ENCODE measurements at places on chromosomes 7 and 10. TPM values are rescaled to one million over a fixed set of nuclear protein-coding genes. Genes with fewer than 3 reads are reported as not detected.

The TMEM213 gene
- total RNA-seq: not detected

The NRG3 gene
- not detected for total RNA-seq

The SAP25 gene
- total RNA-seq: 2.9 TPM

The CFAP58 gene
- 1.1 TPM for total RNA-seq

The TRPV6 gene
- 0.30 TPM for total RNA-seq

The PLCE1 gene
- total RNA-seq: 0.23 TPM

The FAM24B gene
- total RNA-seq: 17.1 TPM

The SLC18A2 gene
- total RNA-seq: not detected

The PRPS1L1 gene
- total RNA-seq: not detected

The SPACDR gene
- 0.49 TPM for total RNA-seq

The FMC1 gene
- total RNA-seq: 11.8 TPM

DNA sequence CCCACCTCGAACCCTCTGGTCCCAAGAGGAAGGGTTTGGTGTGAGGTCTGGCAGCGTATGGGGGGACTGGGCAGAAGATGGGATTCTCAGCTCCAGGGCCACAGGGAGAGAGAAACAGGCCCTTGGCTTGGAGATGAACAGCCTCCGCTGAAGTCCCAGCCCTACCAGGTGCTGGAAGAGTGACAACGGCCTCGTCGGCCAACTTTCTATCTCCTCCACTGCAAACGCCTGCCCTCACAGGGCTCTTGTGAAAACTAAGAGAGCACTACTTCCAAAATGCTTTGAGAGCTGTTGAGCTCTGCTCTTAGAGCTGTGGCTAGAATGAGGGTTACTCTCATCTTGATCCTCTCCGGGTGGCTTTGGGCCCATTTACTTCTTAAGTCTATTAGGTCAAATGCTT is 63.5 kb downstream of the AFAP1L2 start:
- no peak for DNase-seq

DNA sequence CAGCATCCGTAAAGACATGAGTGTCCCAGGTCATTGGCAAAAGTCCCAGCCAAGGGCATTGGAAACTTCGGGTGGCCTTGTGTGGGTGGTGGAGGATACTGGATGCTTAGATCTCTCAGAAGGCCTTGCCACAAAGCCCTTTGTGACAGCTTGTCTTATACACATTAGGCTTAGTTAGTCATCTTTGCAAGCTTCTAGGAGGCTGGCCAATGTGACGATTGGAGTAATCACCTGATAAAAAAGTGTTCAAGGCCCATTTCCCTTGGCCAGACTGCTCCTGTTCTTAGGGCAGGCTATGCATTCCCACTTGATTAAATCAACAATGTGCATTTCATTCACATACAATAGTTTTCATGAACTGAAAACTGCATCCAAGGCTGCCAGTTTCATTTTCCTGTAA is 26.9 kb downstream of the NPS start:
- DNase-seq: no peak

- no peak for DNase-seq
Observed at GRCh38 chr7:142646386-142647140, 102.7 kb upstream of the PRSS1 start.

- DNase-seq: no peak
Observed at GRCh38 chr10:86863484-86863842, 94.0 kb downstream of the MMRN2 start.

DNA sequence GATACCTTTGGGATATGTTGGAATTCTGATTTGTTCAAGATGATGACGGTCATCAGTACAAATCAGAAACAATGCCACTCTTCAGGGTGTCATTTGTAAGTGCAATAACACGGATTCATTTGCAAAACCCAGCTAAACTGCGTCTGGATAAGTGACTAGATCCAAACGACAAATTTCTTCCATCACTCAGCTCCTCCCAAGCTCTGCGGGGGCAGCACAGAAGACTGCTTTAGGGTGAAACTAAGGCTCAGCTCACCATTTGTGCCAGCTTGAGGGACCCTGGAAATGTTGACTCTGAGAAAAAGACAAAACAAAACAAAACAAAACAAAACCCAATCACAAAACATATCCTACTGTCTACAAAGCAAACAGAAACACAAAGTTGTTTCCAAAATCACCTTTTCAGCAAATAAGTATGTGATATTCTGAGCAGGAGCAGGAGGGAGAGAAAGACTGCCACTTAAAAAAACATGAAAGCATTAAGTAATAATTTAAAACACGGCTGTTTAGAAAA is 8.0 kb downstream of the EVX1 start:
- no peak for DNase-seq

GRCh38 chr7:155466814-155467733 is 9.1 kb downstream of the EN2 start:
- DNase-seq: no peak

GRCh38 chr7:36755484-36755883 is 31.2 kb upstream of the AOAH start:
- no peak for DNase-seq

DNA sequence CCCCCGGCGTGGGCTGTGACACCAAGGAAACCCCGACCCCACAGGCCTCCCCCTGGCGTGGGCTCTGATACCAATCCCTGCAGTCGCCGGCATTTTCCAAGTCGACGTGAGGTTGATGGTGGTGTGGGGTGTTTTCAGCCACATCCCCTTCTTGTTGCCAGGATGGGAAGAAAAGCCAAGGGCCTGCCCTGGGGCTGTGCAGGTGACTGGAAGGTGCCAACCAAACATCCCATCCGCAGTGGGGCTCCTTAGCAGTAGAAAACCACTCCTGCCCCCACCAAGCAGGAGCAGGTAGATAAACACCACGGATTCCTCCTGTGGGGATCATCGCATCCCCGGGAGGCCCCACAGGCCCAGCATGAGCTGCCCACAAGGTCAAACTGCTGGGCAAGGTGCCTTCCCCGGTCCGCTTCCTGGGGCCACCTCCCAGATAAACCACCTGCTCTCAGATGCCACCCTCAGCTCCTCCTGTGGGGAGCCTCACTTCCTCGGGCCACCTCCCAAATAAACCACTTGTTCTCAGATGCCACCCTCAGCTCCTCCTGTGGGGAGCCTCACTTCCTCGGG is 88.5 kb upstream of the DIP2C start:
- DNase-seq: no peak

GRCh38 chr10:90712529-90712928 is 145.3 kb downstream of the HTR7 start:
- no peak for DNase-seq

DNA sequence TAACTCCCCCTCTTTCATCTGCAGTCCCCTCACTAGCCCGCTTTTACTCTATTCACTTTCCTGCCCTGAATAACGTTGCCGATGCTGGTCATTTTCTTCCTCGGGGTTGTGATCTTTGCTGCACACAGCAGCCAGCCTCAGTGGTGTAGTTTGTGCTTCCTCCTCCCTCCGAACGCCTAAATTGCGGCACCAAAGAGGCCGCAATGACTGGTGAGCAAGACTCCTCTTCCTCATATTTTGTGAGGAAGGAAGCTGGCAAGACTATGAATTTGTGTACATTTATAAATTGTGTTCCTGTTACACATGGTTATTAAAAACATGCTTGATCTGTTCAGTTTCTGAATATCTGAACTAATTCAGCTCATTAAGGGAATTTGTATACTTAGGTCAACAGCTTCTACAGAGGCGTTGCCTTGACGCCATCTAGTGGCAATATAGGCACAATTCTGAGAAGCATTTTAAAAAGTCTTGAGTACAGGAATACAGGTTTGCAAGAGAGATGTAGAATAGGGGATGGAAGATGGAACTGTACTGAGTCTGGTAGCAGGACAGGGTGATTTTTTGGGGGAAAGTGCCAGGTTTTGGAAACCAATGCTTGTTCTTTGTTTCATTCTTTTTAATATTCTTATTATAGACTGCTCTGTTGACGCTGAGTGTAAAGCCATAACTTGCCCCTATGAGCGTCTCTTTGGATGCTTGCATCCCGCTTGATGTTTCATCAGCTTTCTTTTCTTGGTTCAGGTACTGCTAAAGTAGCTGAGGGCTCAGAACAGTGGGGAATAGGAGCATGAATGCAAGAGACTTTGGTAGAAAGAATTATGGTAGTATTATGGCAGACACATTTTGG is 4.1 kb upstream of the TAS2R5 start:
- peak; percentile 62 for DNase-seq

DNA sequence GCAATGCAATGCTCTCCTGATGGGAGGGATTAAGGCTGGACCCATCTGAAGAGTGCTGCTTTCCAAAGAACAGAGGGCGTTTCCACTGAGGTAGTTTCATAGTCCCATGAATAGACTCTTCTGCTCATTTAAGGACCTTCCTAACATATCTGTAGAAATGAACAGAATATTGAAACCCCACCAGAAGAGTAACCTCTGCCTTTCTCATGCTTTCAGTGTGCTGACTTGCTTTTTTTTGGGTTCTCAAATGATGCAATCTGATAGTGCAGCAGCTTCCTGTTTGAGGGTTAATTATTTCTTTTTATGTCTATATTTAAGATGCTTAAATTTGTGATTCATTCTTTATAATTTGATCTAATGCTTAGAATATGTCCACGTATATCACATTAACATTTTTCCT is 82.2 kb downstream of the GATA3 start:
- no peak for DNase-seq

DNA sequence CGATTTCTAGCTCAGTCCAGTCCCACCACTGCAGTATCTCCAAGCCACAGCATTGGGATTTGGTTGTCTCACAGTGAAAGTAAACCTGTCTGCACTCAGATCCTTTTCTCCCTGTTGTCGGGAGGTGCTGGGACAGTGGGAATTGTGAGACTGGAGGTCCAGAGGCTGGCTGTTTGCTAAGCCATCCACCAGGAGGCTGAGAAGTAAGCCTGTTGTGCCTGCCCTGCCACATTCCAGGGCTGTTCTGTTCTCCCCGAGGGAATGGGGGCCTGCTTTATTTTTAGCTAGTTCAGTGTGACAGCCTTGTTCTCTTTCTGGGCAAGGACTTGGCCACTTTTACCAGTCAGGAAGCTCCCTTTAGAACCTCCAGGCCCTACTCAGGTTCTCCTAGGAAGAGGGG is 54.9 kb downstream of the HK1 start:
- DNase-seq: no peak

- no peak for DNase-seq
Observed at GRCh38 chr10:16943295-16944285, 126.4 kb upstream of the RSU1 start.

GRCh38 chr7:28411876-28412662 is at the start of gene CREB5:
TSS of gene CREB5 (plus strand) at chr7:28412518. CDS start at chr7:28412915, 397 bp downstream.
- DNase-seq: no peak

DNA sequence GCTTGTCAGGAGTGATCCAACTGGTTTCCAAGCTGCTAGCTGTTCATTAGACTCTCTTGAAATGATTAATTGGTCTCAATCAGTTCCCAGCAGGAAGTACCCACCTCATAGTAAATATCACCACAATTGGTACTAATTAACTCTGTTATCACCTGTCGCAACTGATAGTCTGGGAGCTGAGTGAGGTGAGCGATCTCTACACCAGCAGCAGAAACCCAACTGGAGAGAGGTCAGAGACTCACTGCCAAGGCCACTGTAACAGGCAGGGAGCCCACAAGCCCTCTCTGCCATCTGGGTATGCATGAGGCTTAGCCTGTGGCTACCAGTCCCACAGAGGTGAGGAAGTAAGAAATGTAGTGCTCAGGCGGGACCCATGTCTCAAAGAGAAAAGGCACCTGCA is 245.5 kb downstream of the DYNC1I1 start:
- no peak for DNase-seq

DNA sequence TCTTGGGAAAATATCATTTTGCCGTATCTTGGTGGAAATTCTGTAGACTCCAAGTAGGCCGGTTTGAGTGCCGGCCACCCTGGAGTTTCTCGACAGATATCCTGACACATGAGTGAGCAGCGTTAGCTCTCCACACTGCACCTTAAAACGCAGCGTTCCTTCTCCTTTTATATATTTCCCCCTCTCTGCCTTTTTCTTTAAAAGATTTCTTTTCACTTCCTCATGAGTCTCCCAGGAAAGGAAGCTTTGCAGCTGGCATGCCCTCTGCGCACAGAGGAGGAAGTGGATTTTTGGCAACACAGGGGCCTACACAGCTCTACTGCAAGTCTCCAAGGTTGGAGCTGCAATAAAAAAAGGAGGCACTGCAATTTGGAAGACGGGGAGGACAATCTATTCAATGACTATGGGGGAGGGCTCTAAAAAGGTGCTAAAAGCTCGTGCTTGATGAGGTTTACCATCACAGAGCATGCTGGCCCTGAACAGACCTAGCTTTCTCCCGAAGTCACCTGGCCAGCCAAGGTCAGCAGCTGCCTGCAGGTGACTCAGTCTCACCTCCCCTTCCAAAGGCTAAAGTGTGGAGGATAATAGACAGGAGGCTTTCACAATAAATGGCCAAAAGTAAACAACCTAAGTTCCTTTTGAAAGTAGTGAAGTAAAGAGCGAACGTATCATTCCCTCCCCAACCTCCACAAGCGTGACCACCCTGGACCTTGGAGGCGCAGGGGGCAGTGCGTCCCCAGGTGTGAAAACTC is 252.8 kb downstream of the ZMYND11 start:
- DNase-seq: peak; percentile 12

GRCh38 chr10:88866454-88866853 is 13.6 kb upstream of the STAMBPL1 start:
- no peak for DNase-seq

- no peak for DNase-seq
Observed at GRCh38 chr7:27670676-27671075, 8.0 kb upstream of the HIBADH start.

GRCh38 chr7:149727899-149728476 is 45.4 kb downstream of the ZNF467 start:
- no peak for DNase-seq

GRCh38 chr10:21396889-21397288 is 128.6 kb downstream of the SKIDA1 start:
- DNase-seq: no peak

- no peak for DNase-seq
Observed at GRCh38 chr10:3978174-3978573, 193.2 kb upstream of the KLF6 start.

GRCh38 chr10:124700293-124701037 is 43.7 kb downstream of the FAM53B start:
- no peak for DNase-seq

All from MCF 10A (cell line).